ENCODE measurements at places on chromosomes 16 and 17.

DNA sequence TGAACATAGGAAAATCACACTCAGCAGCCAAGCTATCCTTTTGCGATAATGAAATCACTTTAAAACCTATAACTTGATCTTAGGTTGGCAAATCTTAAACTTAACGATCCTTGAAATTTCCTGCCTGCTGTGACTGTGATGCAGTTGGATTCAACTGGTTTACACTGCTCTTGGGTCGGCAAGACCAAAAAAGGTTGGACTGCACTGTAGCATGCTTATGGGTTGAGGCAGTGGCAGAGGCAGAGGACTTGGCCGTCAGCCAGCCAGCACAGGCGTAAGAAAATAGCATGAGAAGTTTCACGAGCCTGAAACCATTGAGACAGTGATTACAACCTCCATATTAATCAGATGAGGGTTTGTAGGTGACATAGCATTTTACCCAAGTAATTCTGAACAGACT lies 21.4 kb downstream of the WSB1 start:
- no peak for DNase-seq

DNA sequence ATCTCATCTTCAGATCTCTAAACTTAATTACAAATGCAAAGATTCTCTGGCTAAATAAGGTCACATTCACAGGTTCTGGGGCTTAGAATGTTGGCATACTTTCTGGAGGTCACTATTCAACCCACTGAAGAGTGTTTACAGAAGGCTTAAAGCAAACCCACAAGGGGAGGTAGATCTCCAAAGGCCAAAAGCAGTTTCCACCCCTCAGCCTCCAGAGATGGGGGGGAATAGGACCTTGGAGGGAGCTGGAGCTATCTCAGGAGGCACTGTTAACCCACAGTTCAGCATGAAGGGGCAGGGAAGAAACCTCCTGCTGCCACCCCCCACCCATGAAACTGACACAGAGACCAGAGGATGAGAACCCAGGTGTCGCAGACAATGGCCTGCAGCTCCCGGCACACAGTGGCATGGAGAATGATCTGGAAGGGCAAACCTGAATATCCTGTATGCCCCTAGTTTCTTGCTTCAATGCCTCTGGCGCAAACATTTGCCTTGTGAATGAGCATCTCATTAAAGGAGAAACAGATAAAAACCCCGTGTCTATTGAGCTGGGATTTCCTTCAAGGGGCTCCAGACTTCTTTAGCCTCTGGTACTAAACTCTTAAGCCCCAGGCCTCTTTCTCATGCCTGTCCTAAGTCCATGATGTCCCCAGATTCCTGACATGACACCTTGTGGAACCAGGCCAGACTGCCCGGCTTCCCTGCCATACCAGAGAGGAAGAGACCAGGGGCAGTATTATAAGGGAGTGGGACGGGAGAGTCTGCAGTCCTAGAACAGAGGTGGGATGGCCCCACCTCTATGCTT lies 103.1 kb upstream of the CDH5 start:
- DNase-seq: no peak

DNA sequence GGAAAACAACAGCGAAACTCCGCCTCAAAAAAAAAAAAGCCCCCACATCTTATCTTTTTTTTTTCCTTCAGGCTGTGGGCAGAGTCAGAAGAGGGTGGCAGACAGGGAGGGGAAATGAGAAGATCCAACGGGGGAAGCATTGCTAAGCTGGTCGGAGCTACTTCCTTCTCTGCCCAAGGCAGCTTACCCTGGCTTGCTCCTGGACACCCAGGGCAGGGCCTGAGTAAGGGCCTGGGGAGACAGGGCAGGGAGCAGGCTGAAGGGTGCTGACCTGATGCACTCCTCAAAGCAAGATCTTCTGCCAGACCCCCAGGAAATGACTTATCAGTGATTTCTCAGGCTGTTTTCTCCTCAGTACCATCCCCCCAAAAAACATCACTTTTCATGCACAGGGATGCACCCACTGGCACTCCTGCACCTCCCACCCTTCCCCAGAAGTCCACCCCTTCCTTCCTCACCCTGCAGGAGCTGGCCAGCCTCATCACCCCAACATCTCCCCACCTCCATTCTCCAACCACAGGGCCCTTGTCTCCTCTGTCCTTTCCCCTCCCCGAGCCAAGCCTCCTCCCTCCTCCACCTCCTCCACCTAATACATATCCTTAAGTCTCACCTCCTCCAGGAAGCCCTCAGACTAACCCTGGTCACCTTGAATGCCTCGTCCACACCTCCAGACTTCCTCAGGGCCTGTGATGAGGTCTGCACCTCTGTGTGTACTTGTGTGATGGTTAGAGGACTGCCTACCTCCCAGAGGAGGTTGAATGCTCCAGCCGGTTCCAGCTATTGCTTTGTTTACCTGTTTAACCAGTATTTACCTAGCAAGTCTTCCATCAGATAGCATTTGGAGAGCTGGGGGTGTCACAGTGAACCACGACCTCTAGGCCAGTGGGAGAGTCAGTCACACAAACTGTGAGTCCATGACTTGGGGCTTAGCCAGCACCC lies 1.2 kb upstream of the HBA1 start:
- DNase-seq: peak; percentile 21

DNA sequence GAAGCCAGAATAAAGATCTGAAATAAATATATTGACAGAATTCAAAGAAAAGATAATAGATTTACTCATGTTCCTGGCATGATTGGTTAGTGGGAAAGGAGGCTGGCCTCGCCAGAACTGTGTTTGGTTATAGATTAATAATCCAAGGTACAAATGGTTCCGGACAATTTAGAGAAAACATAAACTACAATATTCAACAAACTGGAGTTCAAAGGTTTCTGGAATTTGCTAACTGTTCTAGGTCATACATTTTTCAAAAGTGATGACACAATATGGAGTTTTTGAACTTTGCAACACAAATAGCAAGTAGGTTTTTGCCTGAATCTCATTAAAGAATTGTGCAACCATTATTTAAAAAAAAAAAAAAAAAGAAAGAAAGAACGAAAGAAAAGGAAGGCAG lies 251.7 kb upstream of the SALL1 start:
- no peak for DNase-seq

- DNase-seq: peak; percentile 34
Observed at GRCh38 chr17:34499576-34499975, 79.8 kb upstream of the TMEM132E start.

DNA sequence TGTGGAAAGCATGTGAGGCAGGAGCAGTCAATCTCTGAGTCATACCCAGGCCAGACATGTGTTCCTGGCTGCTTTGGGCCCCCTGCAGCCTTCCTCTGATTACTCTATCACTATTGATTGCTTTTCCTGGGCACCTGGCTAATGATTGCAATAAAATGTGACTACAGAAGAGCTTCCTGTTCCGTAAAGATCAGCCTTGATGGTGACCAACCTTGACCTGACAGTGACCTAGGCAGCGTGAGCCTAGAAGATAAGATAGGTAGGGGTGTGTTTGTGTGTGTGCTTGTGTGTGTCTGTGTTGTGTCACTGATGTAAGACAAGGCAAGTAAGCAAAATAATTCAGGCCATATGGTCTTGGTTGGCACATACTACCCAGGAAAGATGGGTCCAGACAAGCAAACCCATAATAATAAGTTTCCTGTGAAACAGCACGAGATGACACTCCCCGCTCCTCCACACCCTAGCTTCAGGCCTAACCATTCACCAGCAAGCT lies 367.7 kb upstream of the CDH11 start:
- no peak for DNase-seq

DNA sequence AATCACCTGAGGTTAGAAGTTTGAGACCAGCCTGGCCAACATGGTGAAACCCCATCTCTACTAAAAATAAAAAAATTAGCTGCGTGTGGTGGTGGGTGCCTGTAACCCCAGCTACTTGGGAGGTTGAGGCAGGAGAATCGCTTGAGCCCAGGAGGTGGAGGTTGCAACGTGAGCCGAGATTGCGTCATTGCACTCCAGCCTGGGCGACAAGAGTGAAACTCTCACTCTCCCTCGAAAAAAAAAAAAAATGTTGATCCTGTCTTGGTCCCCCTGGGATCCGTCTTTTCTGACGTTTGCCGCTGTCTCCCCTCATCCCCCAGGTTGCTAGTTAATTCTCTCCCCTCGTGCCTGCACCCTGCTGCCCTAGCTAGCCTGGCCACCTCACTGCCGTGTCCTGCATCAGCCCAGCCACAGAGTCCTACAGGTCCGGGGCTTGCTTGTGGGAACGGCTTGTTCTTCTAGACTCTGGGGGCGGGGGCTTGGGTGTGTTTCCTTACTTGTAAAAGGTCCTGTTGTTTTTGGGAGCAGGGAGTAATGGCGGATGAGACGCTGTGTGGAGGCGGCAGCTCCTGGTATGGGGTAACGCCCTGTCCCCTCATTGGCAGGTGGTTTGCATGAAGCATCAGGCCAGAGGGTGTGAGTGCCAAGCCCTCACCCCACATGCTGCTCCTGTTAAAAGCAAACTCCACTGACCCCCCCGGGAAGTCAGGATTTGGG lies 44.6 kb downstream of the PGS1 start:
- no peak for DNase-seq

DNA sequence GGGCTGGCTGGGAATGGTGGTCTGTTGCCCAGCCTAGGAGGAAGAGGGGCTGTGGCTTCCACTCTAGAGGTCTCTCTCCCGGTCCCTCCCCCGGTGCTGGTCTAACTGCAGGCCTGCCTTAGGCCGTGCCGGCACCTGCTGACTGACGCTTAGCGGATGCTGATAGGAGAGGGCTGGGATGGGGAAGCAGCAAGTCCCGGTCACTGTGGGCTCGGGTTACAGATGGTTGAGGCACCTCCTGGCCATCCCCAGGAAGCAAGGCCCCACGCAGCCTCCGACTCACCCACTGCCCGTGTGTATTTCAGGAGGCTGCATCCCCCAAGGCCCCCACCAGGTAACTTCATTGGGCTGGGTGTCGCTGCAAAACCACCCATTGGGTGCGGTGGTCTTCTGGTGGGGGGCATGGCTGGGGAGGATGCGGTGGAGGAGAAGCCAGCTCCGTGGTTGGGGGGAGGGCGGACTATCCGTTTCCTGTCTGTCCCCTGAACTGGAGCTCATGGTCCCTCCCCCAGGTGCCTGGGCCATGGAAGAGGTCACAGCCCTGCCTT lies 278.9 kb downstream of the SEC14L1 start:
- DNase-seq: no peak

- DNase-seq: no peak
Observed at GRCh38 chr16:78650339-78651074, 551.1 kb downstream of the WWOX start.

- DNase-seq: peak; percentile 7
Observed at GRCh38 chr16:78523212-78523985, 423.9 kb downstream of the WWOX start.

DNA sequence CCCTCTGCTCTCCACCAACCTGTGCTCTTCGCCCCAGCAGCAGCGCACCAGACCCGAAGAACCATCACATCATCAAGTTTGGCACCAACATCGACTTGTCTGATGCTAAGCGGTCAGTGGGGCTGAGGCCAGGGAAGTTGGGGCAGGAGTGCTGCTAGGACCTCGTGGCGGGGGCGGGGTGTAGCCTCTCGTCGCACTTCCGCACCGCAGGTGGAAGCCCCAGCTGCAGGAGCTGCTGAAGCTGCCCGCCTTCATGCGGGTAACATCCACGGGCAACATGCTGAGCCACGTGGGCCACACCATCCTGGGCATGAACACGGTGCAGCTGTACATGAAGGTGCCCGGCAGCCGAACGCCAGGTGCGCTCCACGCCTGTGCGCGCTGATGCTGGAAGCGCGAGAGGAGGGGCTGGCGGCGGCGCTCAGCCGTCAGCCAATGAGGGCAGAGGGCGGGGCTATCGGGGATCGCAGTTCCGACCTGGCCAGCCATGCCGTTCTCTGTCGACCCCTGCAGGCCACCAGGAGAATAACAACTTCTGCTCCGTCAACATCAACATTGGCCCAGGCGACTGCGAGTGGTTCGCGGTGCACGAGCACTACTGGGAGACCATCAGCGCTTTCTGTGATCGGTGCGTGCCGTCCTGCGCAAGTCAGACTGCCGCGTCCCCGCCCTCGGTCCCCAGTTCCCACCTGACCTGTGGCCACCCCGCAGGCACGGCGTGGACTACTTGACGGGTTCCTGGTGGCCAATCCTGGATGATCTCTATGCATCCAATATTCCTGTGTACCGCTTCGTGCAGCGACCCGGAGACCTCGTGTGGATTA lies 3.2 kb upstream of the TMEM88 start:
- peak; percentile 83 for DNase-seq

DNA sequence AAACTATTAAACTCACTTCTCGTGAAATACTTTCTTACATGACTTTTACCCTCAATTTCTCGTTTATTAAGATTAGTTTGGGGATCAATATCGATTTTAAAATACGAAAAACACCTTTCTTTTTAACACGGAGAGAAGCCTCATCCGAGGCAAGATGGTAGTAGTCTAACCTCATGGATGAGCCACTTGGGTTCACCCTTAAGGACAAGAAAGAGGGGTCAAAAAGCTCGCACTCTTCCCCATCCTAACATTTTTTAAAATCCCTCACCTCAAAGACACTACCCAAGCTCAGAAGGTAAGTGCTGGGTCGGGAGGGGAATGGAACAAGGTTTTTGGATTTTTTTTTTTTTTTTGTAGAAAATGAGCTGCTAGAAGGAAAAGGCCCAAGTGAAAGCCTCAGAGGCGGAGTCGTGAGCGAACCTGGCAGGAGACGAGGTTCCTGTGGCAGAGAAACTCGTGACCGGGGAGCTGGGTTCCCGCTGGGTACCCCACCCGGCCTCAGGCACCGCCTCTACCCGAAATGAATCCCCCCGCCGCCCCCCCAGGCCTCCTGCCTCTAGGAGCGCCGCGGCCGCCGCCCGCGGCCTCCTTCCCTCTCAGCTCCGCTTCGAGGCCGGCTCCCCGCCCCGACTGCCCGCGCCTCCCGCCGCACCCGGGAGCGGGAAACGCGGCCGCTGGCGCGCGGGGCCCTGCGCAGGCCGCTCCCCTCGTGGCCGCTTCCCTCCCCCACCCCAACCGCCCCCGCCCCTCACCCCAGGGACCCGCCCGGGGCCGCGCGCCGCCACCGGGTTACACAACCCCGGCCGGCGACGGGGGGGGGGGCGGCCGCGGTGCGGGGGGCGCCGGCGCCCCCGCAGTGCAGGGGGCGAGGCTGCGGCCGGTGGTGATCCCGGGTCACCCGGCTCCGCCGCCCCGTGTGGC lies 1.6 kb downstream of the NUFIP2 start:
- DNase-seq: peak; percentile 40

GRCh38 chr17:31433811-31434726 lies 42.6 kb downstream of the RAB11FIP4 start:
- DNase-seq: no peak

GRCh38 chr16:75032655-75033054 lies 33.8 kb downstream of the ZNRF1 start:
- DNase-seq: no peak

DNA sequence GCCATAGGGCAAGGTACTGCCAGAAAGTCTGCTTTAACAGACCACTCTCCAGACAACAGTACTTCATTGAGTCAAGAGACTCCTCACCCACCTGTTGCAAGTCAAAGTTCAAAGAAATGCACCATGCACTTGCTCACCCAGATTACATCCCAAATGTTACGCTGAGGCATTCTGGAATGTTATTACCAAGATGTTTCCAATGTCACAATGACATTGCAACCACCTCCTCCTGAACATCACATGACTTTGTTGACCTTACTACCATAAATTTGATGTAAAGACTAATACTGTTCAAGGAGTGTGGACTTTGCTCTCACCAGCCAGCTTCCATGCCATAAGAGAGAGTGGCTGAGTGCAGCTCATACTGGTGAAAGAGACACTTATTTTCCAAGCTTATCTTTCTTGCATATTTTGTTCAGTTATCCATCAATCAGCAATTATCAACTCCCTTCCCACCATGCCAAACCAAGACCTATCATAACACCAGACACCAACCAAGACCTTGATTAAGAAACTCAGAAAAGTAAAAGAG lies 58.5 kb upstream of the BCAR1 start:
- no peak for DNase-seq

GRCh38 chr17:68634345-68634876 lies 33.2 kb upstream of the FAM20A start:
- no peak for DNase-seq
